ENCODE measurements at places on chromosomes 2 and 18. TPM values are rescaled to one million over a fixed set of nuclear protein-coding genes. Genes with fewer than 3 reads are reported as not detected.

- H3K4me3 ChIP-seq = no peak overlapping the region
- no peak for DNase-seq
- no peaks in the 10 kb centered on the region for H3K27me3 ChIP-seq
Measured at GRCh38 chr2:6454286-6454990, 411.3 kb downstream of the CMPK2 start.

GRCh38 chr2:98455494-98455976, 10.9 kb downstream of the INPP4A start:
- no peaks in the 10 kb centered on the region for H3K36me3 ChIP-seq
- DNase-seq = peak; percentile 61
- peak overlapping the region; percentile 80 for H3K4me3 ChIP-seq
- H3K4me1 ChIP-seq = peaks cover 100% of the 10 kb centered on the region
- H3K27ac ChIP-seq = peak overlapping the region; percentile 97

DNA sequence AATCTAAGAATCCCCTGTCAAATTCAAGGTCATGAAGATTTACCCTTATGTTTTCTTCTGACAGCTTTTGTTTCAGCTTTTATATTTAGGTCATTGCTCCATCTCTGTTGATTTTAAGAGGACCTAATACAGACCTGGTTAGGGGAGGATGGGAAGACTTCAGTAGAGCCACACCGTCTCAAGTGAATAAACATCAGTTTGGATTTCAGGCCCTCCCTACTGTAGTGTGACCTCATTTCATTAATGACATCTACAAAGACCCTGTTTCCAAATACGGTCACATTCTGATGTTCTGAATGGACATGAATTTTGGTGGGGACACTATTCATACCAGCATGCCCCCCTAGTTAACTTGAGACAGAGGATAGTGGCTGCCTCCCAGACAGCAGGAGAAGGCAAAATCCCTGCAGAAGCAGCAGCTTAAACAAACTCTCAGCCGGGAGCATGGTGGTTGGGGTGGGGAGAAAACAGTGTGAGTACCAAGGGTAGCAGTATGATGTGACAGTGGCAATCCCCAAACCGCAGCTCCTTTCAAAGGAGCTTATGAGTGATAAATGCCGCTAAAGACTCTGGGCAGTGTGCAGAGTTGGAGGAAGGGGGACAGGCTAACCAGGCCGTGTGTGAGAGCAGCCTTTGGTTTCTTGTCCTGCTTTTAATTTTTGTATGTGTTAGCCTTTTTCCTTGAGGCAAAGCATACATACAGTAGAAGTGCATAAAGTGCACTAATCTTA, 65.9 kb upstream of the TNP1 start:
- no peak for DNase-seq
- no peak overlapping the region for H3K4me3 ChIP-seq
- H3K36me3 ChIP-seq = peaks cover 3% of the 10 kb centered on the region
- no peak overlapping the region for H3K27ac ChIP-seq
- H3K4me1 ChIP-seq = no peaks in the 10 kb centered on the region

GRCh38 chr2:215010390-215010789, 128.0 kb downstream of the ABCA12 start:
- no peak for DNase-seq
- H3K27ac ChIP-seq = no peak overlapping the region
- no peaks in the 10 kb centered on the region for H3K4me1 ChIP-seq

- peaks cover 67% of the 10 kb centered on the region for H3K4me1 ChIP-seq
- H3K27me3 ChIP-seq = peaks cover 13% of the 10 kb centered on the region
- H3K4me3 ChIP-seq = peak overlapping the region; percentile 95
- H3K36me3 ChIP-seq = no peaks in the 10 kb centered on the region
Measured at GRCh38 chr2:12715258-12716031, 1.3 kb upstream of the TRIB2 start.

DNA sequence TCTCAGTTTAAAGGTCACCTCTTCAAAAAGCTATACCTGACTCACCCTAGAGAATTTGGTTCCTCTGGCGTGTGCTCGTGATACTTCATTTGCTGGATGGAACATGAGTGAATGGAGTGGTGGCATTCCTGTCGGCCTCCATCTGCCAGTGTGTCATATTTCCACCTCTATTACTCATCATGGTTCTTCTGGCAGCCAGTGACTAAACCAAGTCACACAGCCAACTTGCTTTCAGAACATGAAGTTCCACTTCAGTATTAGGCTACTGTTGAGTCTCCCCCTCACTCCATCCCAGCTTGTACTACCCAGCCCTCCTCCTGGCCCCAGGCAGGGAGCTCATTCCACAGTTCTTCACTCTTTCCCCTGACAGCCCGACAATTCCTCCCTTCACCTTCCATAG, 169.8 kb downstream of the MREG start:
- no peak overlapping the region for H3K4me3 ChIP-seq
- H3K4me1 ChIP-seq = no peaks in the 10 kb centered on the region
- no peak overlapping the region for H3K27ac ChIP-seq
- no peaks in the 10 kb centered on the region for H3K27me3 ChIP-seq
- H3K36me3 ChIP-seq = no peaks in the 10 kb centered on the region
- no peak for DNase-seq

GRCh38 chr2:15688924-15689568, 97.4 kb downstream of the DDX1 start:
- H3K27ac ChIP-seq = no peak overlapping the region
- H3K36me3 ChIP-seq = no peaks in the 10 kb centered on the region
- no peaks in the 10 kb centered on the region for H3K4me1 ChIP-seq
- no peak for DNase-seq
- H3K27me3 ChIP-seq = peaks cover 1% of the 10 kb centered on the region
- no peak overlapping the region for H3K4me3 ChIP-seq

- H3K36me3 ChIP-seq = no peaks in the 10 kb centered on the region
- no peak for DNase-seq
- H3K27me3 ChIP-seq = no peaks in the 10 kb centered on the region
- no peak overlapping the region for H3K27ac ChIP-seq
- no peak overlapping the region for H3K4me3 ChIP-seq
Measured at GRCh38 chr18:1495387-1495786, 590.7 kb downstream of the ADCYAP1 start.

KCTD18 gene
- polyA plus RNA-seq = 19.9 TPM

GRCh38 chr2:61617610-61618009, 79.5 kb upstream of the XPO1 start:
- no peak for DNase-seq
- no peak overlapping the region for H3K4me3 ChIP-seq
- no peaks in the 10 kb centered on the region for H3K36me3 ChIP-seq
- H3K27me3 ChIP-seq = peaks cover 4% of the 10 kb centered on the region
- no peaks in the 10 kb centered on the region for H3K4me1 ChIP-seq

- DNase-seq = no peak
- peaks cover 12% of the 10 kb centered on the region for H3K27me3 ChIP-seq
- no peaks in the 10 kb centered on the region for H3K36me3 ChIP-seq
- no peak overlapping the region for H3K4me3 ChIP-seq
Measured at GRCh38 chr2:172725746-172726145, 9.9 kb upstream of the RAPGEF4 start.

- H3K4me1 ChIP-seq = no peaks in the 10 kb centered on the region
- peaks cover 2% of the 10 kb centered on the region for H3K27me3 ChIP-seq
- no peak overlapping the region for H3K27ac ChIP-seq
Measured at GRCh38 chr2:189528617-189529016, 52.0 kb downstream of the SLC40A1 start.

DNA sequence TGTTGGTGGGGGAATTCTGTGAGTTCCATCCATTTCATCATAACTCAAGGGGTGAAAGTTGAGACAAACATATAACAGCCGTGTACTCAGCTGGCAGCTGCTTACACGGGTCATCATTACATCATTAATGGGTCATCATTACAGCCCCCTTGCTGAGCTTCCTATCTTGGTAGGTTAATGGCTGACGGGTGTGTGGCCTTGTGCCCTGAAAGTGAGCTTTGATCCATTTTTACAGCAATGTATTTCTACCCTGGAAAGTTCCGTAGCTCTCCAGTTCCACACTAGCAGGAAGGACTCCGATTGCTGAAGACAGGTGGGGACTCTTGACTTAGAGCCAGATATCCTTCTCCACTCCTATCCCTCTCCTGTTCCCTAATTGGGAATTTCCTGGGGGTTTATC, 105.2 kb upstream of the DLX2 start:
- no peaks in the 10 kb centered on the region for H3K4me1 ChIP-seq
- H3K36me3 ChIP-seq = no peaks in the 10 kb centered on the region
- peaks cover 2% of the 10 kb centered on the region for H3K27me3 ChIP-seq
- no peak overlapping the region for H3K27ac ChIP-seq
- no peak for DNase-seq

DNA sequence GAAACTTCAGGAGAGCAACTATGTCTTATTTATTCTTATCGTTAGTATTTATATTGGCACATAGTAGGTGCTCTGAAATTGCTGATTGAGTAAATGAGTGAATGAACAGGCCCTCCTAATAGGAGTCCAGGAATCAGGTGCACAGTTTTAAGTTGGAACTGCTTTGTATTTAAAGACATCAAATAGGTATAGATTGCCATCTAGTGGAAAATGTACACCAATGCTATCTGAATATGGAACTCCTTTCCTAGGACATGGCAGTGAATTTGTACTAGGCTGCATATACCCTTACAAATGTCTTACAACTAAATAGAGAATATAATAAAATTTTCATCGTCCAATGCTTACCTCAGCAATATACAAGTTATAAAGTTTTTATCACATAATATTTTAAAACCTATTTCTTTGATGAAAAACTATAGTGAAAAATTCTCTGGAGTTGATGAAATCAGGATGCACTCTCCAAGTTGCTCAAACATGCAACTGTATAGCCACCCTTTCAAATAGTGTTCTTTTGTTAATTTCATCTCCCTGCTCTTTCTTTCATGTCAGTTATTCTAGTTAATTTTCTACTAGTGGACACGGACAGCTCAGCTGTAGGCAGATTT, 318.9 kb upstream of the SYT4 start:
- no peak for DNase-seq
- no peaks in the 10 kb centered on the region for H3K4me1 ChIP-seq
- no peak overlapping the region for H3K27ac ChIP-seq
- no peaks in the 10 kb centered on the region for H3K36me3 ChIP-seq

DNA sequence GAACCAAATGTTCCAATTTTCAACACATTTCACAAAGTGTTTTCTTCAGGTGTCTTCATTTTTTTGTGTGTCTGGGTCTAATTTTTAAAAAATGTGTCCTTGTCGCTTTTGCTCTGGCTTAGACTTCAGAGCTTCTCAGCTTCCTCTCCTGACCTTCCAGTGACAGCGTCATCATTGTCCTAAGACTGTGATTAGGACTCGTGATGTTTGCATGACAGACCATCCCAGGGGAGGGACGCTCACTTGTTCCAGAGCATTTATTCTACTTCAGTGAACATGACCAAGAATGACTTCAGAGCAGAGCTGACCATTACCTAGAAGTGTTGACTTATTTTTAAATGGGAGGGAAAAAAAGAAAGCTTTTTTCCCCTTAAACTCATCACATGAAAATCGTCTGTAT, 591.9 kb downstream of the IRS1 start:
- no peak overlapping the region for H3K4me3 ChIP-seq
- no peak overlapping the region for H3K27ac ChIP-seq
- DNase-seq = no peak
- no peaks in the 10 kb centered on the region for H3K27me3 ChIP-seq

KLHL41 gene
- not detected for polyA plus RNA-seq

CCDC74B gene
- 0.36 TPM for polyA plus RNA-seq

DNA sequence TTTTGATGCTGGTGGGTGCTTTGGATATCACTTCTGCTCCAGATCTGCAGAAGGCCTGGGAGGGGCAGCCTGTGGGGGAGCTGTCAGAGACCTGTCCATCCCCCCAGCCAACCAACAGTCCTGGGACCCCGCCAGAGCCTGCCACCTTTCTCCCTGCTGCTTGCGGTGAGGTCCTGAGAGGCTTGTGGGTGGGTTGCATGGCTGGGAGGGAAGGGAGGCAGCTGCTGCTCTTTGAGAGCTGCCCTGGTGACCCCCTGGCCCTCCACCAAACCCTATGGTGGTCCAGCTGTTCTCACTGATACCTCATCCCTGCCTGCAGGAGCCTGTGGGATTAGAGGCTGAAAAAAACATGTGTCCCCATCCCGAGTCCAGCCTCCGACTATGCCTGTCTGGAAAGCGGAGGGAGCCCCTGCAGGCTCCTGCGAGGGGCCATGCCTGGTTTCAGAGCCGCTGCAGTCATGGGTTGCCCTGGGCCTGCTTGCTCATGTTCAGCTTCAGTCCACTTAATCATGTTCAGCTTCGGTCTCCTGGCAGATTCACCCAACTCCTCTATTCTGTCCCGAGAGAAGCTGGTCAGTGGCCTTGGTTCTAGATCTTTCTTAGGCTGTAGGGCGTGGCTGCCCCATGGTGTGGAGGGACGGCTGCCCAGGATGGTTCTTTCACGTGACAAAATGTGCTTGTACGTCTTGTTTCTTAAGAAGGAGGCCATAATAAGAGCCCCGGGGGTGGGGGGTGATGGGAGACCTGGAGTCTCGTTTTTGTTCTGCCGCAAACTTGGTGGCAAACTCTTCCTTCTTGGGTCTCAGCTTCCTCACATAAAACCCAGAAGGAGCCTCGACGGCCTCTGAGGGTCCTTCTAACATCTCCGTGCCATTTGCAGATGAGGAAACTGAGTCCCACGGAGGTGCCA, 98.5 kb downstream of the CTIF start:
- no peak overlapping the region for H3K27ac ChIP-seq
- no peak overlapping the region for H3K4me3 ChIP-seq
- H3K27me3 ChIP-seq = no peaks in the 10 kb centered on the region
- H3K36me3 ChIP-seq = peaks cover 3% of the 10 kb centered on the region
- DNase-seq = no peak

KCNE4 gene
- polyA plus RNA-seq = not detected

DNA sequence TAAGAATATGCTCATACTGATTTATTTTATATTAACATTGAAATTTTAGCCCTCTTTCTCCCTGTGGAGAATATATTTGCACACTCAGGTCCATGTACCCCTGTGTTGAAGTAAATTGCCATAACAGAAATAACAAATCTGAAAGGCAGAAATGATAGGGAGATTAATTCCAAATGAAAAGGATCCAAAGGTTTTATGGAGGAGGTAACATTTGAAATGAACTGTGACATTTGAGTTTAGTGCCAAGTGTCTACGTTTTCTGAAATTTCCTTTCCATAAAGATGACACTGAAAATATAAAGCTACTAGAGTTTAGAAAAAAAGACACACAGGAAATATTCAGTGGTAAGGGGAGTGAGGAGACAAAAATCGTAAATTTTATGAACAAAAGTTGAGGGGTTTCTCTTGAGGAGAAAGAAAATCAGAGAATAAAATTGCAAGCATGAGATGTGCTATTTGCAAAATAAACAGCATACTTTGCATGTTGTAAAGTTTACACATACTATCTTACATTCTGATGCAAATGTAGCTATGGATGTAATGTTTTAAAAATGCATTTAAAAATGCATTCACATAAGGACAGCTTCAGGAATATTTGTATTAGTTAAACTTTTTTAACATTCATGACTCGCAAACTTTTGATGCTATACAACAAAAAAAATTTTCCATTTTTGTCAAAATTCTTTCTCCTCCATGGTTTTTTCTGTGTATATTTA, 69.5 kb downstream of the BAZ2B start:
- no peak for DNase-seq
- H3K36me3 ChIP-seq = peaks cover 8% of the 10 kb centered on the region
- H3K27me3 ChIP-seq = no peaks in the 10 kb centered on the region
- no peaks in the 10 kb centered on the region for H3K4me1 ChIP-seq
- H3K4me3 ChIP-seq = no peak overlapping the region
- no peak overlapping the region for H3K27ac ChIP-seq

DNA sequence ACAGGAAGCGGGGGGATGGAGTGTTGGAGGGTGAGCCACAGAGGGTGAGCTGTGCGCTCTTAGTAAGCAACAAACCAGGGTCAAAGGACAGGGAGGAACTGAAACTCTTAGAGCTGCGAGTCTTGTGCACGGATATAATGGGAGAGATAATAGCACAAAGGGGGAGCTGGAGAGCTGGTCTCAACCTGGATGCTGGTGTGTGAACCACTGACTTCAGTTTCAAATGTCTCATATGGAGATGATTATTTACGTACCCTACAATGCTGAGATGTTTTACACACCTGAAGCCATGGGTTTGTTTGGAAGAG, 35.9 kb downstream of the PTGR3 start:
- H3K27ac ChIP-seq = peak overlapping the region; percentile 74
- peaks cover 4% of the 10 kb centered on the region for H3K27me3 ChIP-seq
